NCI-H446 (cell line): ENCODE measurements at places on chromosomes 1 and 21.

- DNase-seq: no peak
Observed at GRCh38 chr1:8061673-8062386, 35.7 kb upstream of the ERRFI1 start.

GRCh38 chr1:55980582-55980981 is 598.8 kb downstream of the PLPP3 start:
- DNase-seq: no peak

DNA sequence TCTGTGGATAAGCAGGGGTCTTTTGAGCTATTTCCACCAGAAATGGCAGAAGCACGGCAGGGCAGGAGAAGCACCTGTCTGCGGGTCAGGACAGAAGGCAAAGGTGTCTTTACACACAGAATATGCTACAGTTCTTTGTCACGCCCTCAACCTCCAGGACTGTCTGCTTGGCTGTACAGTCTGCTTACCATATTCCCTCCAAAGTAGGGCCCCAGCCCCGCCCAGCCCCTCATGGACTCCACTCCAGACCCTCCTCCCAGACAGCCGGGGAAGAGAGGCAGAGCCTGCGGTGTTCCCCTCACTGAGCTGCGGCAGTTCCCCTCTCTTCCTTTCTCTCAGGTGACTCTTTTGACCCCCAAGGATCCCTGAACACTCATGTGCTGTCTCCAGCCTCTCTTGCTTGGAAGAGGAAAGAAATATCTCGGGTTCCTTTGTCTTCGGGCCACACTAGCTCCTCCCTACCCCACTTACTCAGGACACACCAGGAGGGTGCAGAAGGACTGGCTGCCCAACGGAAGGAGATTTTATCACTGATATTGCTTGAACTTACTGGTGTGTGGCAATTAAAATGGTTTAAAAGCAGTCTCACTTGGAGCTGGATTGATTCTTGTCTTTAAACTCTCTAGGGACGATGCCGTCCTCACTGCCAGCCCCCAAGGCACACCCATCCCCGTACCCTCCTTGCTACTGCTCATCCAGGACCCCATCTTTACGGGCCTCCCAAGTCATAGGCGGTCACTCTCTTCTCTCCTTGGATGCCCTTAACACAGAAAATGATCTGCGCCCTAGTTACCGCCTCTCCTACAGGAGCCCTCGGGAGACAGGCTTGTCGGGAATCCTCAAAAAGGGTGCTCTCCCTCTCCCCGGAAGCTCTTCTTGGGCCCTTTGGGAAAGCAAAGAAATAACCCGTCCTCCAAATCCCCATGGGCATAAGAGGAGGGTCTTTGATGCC is 169.7 kb downstream of the TOMM20 start:
- no peak for DNase-seq

DNA sequence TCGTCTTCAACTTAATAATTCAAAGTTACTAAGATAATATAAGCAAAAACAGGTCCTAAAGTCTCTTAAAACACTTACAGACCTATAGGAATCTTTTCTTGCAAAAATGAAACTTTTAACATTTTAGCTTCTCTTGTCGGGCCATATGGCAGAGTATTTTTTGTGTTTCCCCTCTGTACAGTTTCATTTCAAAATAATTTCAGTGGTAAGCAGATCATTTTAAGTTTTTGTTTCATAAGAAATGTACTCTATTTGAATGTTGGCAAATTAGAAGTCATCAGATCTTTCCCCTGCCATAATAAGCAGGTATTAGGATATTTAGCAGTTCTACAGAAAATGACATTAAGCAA is 37.9 kb downstream of the RGL1 start:
- no peak for DNase-seq

DNA sequence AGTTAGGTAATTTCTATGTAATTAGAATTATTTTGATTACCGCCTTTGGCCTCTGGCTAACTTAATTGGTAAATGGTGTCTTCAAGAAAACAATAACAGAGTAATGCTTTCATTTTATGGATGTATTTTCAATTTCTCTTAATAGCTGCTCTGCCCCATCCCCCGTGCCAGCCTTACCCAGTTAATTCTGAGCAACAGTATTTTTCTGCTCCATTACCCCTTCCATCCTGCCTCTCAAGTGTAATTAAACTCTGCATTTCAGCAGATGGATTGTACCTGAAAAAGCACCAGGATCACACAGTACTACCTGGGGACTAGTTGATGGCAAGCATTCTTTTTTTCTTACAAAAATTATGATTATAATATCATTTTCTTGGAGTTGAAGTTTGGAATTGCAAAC is 104.2 kb downstream of the KIAA0319L start:
- no peak for DNase-seq

GRCh38 chr21:29351691-29352090 is 53.0 kb downstream of the BACH1 start:
- DNase-seq: no peak

DNA sequence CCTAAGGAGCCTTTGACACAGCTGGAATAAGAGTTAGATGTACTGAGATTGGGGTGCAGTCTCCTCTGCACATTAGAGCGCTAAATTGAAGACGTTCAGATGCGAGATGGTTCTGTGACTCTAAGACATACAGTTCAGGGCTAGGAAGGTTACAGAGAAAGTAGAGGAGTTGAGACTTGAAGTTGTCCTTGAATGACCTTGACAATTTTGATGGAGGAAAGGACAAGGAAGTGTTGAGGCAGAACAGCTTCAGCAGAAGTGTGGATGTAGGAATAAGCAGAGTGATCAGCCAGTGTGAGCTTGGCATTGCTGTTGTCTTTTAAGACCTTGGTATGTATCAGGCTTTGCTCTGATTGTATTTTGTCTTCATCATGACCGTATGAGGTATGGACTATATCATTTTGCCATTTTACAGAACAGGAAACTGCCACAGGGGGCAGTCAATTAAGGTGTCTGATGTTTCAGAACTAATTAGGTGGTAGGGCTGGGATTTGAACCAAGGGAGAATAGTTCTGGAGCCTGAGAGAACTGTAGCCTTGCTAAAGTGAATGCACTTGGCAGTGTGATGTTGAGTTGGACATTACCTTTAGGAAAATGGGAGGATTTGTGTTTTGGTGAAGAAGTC is 9.2 kb downstream of the TTF2 start:
- DNase-seq: no peak

DNA sequence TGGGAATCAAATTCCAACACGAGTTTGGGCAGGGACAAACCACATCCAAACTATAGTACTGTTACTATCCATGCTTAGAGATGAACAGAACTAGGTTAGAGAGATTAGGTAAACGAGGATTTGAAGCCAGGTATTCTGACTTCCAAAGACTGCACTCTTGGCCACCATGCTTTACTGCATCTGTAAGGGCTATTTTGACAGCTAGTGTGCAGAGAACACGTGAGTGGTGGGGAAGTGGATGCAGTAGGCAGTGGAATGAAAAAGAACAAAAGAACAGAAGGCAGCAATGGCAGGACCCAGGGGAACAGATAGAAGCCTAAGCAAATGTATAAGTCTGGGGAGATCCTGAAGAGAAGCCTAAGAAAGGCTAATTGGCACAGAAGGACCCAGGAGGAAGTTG is 59.1 kb upstream of the GJA8 start:
- no peak for DNase-seq

- DNase-seq: no peak
Observed at GRCh38 chr1:19311503-19311930, 427 bp downstream of the AKR7A2 start.

DNA sequence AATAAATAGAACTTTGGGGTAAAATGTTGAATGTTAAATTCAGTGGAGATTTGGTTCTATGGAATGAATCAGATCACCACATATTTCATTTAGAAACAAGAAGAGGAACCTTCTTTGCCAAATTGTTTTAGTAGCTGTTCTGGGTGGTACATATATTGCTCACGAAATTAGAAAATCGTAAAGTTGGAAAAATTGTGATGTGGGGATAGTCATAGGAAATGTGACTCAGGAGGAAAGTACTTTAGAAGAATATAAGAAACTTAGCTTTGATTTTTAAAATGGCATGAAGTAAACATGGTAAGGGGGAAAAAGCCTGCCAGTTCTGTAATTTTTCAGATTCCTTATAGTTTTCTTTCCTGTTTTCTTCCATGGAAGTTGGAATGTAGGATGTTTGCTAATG is 27.4 kb downstream of the RRP15 start:
- no peak for DNase-seq

- DNase-seq: no peak
Observed at GRCh38 chr1:220336391-220337031, 64.3 kb upstream of the RAB3GAP2 start.

- peak; percentile 78 for DNase-seq
Observed at GRCh38 chr1:36464605-36465393, 615 bp upstream of the MRPS15 start.

GRCh38 chr1:37752583-37753471 is 12.1 kb downstream of the EPHA10 start:
- peak; percentile 62 for DNase-seq

DNA sequence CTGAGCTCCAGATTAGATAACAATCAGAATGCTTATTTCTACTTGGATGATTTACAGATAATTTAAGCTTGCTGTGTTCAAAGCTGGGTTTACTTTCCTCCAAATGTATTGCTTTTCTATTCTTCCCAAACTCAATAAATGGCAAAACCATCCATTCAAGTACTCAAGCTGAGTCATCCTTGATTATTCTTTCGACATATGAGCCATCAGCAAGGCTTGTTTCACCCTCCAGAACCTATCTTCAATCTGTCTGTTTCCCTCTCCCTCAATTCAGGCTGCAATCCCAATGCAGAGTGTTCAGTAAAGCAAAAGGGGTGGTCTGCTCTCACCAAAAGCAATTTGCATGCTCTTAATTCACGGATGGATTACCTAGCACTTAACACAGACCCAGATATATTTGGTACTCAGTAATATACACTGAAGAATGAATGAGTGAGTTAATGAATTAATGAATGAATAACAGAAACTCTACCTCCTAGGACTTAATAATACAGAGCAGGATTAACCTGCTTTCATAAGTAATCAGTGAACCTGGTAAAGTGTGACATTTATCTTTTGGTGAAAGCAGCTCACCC is 41.9 kb downstream of the DDR2 start:
- peak; percentile 50 for DNase-seq

DNA sequence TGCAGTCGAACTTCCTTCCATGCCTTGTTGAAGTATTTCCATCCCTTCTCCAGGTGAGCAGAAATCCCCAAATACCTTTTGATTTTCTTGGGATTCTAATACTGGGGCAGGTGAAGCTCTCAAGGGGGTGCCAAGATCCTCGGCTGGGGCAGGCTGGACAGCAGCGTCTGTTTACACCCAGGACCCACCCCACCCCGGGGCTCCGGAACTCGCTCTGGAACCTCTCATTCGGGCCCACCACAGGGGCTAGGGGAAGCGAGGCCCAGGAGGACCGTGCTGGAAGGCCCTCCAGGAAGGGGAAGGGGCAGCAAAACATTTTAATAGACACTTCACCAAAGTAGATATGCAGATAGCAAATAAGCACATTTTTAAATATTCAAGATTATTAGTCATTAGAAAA is 161.9 kb upstream of the GORAB start:
- DNase-seq: no peak
